T-helper 2 cell treated with Interferon-gamma antibody and Interleukin-4, amounts not matched to agents 5 μg/mL and 100 μg/mL, for 36 hours (primary cell): ENCODE measurements at places on chromosomes 1 and 21.

GRCh38 chr1:46445773-46446256 is 43.8 kb upstream of the DMBX1 start:
- H3K27ac ChIP-seq = no peak overlapping the region
- no peak for DNase-seq
- no peak overlapping the region for H3K4me3 ChIP-seq
- H3K27me3 ChIP-seq = peaks cover 59% of the 10 kb centered on the region
- peaks cover 11% of the 10 kb centered on the region for H3K4me1 ChIP-seq
- no peaks in the 10 kb centered on the region for H3K36me3 ChIP-seq

DNA sequence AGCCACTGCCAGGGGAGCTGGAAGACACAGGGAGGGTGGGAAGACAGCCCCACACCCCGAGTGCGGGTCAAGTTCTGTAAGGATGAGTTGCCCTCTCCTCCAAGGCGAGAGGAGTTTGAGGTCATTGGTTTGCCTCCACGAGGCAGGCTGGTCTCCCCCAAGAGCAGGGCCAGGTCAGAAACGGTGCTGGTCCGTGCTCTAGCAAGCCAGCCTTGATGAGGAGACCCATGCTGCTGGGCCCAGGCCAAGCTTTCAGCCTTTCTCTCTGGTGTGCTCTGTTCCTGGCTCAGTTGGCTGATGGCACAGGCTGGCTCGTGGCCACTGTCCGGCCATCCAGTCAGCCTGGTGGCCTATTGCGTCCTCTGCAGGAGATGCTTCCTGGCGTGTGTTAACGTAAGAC is 12.0 kb upstream of the PCBP3 start:
- H3K4me1 ChIP-seq = peaks cover 3% of the 10 kb centered on the region
- no peak overlapping the region for H3K27ac ChIP-seq
- H3K4me3 ChIP-seq = no peak overlapping the region
- peaks cover 4% of the 10 kb centered on the region for H3K27me3 ChIP-seq
- DNase-seq = no peak

GRCh38 chr1:77652268-77652667 is 30.2 kb downstream of the ZZZ3 start:
- H3K36me3 ChIP-seq = peaks cover 55% of the 10 kb centered on the region
- H3K4me3 ChIP-seq = no peak overlapping the region
- no peak for DNase-seq
- H3K4me1 ChIP-seq = no peaks in the 10 kb centered on the region
- no peak overlapping the region for H3K27ac ChIP-seq
- no peaks in the 10 kb centered on the region for H3K27me3 ChIP-seq

DNA sequence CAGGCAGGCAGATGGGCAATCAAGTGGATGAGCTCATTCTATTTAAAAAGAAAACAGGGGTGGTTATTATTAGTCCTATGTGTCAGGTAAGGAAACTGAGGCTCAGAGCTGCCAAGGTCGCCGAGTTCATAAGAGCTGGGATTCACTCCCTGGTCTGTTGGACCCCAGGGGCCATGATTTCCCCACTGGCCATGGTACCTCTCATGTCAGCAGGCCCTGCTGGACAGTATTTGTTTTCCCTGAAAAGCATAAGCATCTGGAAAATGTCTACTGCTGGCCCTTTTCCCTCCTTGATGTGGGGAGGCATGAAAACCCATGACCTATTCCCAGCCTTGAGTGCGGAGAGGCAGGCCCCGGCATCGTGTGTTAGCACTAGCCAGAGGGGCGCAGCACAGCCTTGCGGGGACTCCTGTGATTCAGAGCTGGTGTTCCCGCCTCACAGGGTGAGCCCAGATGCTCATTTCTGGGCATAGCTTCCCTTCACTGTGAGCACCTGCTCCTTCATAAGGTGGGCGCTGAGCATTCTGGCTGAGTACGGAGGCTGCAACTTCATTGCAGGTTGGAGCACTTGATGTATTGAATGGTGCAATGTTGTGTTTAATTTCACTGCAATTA is 617.5 kb downstream of the PTPRU start:
- H3K27ac ChIP-seq = no peak overlapping the region
- H3K36me3 ChIP-seq = no peaks in the 10 kb centered on the region
- H3K4me1 ChIP-seq = no peaks in the 10 kb centered on the region
- DNase-seq = no peak
- no peak overlapping the region for H3K4me3 ChIP-seq
- no peaks in the 10 kb centered on the region for H3K27me3 ChIP-seq

GRCh38 chr1:24459551-24460266 is 42.9 kb upstream of the RCAN3 start:
- no peak for DNase-seq
- no peak overlapping the region for H3K4me3 ChIP-seq
- no peak overlapping the region for H3K27ac ChIP-seq
- H3K36me3 ChIP-seq = peaks cover 62% of the 10 kb centered on the region
- peaks cover 6% of the 10 kb centered on the region for H3K4me1 ChIP-seq
